ENCODE measurements at places on chromosomes 2 and 18. TPM values are rescaled to one million over a fixed set of nuclear protein-coding genes. Genes with fewer than 3 reads are reported as not detected.

- DNase-seq: no peak
Measured at GRCh38 chr2:165746501-165746900, 47.5 kb downstream of the GALNT3 start.

DNA sequence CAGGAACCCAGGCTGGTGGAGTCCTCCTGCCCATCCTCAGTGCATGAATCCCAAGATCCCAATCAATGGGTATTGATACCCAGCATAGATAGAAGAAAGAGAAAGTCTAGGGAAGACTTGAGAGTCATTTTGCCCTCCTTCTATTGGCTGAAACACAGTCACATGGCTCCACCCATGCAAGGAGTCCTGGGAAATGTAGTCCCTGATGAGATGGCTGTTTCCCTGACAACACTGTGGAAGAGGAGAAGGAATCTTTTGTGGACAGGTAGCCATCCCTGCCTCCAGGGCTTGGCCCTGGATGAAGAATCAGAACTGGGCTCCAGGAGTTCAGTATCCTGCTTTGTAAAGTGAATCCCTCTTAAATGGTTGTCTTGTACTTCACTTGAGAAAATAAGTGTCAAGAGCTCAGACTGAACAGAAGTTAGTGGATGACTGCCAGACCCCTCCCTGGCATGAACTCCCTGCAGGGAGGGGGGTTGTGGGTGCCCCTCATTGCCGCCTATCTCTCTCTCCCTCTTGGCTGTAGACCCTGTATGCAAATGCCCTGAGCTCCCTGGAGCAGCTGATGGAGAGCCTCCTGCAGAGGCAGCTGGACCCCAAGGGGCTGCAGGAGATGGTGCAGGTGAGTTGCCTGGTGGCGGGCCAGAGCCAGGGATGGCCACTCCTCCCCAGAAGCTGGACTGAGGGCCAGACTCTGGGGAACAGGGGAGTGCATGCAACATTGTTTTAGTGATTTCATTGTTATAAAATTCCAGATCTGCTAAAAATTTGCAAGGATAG, 36.1 kb downstream of the MROH2A start:
- no peak for DNase-seq

- DNase-seq: no peak
Measured at GRCh38 chr2:237418300-237418699, 4.3 kb upstream of the COL6A3 start.

MC5R gene
- polyA plus RNA-seq: not detected

DNA sequence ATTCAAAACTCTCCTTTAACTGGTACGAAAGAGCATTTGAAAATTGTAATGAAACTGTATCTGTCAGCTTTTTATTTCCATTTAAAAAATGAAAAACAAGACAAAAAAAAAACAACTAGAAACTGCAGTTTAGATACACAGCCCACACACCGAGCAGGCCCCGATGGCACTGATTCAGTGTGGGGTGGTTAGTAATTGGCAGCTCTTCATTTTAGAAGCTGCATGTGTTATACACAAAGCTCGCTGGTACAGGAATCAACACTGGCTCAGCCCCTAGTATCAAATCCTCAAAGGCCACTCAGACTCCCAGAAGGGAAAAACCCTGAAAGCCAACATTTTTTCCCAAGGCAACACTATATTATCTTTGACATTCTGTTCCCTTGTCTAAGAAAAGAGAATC, 30.5 kb upstream of the RMDN2 start:
- DNase-seq: no peak

All from CD14-positive monocyte (primary cell).